Stimulated activated naive CD8-positive, alpha-beta T cell treated with anti-CD3 and anti-CD28 coated beads, Interleukin-15, amount 100 ng/mL, for 72 hours (primary cell): ENCODE measurements at places on chromosomes 11 and 22.
A peak's percentile ranks its signal among the peaks of the same experiment; 100 is the strongest.

DNA sequence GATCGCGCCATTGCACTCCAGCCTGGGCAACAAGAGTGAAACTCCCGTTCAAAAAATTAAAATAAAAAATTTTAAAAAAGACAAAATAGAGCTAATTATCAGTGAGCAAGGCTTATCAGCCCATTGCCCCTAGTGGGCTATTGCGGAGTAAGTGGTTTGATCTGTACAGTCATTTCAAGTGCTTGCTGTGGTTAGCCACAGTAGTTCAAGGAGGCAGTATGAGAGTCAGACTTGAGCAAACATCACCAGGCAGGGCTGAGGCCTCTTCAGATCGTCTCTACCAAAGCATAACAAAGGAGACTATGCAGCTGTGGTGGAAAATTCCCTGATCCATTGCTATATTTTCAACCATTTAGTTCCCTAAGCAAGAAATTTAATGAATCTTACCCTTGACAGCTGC is 4.3 kb upstream of the SBF2 start:
- peak; percentile 67 for DNase-seq

DNA sequence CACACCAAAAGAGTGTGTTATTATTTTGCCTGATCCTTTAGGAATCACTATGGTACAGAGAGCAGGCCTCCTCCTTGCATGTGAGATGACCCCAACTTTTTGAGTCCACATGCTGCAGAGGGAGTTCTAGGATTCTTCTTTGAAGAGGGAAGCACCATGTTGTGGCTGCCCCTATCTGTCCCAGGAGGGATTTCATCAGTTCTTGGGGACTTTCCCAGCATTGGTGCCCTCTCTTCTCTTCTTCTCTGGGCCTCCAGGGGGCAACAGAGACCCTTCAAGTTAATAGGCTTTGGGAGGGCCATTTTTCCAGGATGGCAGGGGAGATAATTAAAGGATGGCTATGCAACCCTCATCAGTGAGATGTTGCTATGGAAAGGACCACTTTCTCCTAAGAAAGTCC is 3.6 kb downstream of the MMP1 start:
- peak; percentile 43 for DNase-seq

DNA sequence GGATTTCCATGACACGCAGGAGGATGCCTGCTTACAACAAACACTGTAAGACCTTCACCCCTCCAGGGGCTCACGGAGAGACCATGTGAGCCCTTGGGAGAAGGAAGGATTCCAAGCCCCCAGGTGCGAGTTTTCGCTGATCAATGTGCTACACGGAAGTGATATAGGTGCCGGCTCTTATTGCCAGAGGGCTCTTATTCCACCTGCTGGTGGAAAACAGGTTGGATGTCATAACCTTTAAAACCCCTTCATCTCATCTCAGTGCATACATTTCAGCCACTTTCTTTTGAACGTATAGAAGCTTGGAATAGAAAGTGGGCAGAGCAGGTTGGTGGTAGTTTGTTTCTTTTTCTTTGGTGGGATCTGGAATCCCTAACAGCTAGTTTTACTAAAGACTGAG is 25.8 kb downstream of the LAYN start:
- no peak for DNase-seq

DNA sequence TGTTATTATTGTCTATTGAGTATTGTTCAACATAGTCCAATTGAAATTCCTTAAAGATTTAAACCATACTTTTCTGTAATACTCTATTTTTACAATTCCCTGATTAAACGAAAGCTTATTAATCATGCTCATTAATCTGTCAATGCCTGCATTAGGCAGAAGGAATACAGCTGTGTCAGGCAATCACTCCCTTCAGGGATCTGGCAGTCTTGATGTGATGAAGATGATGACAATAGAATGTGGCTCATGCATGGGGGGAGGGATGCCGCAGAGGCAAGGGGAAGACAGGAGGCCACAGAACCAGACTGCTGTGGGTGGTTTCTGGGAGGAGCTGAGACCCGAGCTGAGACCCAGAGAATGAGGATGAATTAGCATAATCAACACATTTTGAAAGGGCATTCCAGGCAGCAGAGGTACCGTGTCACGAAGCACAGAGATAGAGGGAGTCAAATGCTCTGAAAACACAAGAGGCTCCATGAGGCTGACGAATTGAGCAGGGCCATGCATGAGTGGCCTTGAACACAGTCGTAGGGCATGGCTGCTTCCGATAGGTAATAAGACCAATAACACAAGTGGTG is 1075.5 kb downstream of the OPCML start:
- no peak for DNase-seq

- no peak for DNase-seq
These were observed 697.1 kb upstream of the FAT3 start for GRCh38 chr11:91527380-91528030.

DNA sequence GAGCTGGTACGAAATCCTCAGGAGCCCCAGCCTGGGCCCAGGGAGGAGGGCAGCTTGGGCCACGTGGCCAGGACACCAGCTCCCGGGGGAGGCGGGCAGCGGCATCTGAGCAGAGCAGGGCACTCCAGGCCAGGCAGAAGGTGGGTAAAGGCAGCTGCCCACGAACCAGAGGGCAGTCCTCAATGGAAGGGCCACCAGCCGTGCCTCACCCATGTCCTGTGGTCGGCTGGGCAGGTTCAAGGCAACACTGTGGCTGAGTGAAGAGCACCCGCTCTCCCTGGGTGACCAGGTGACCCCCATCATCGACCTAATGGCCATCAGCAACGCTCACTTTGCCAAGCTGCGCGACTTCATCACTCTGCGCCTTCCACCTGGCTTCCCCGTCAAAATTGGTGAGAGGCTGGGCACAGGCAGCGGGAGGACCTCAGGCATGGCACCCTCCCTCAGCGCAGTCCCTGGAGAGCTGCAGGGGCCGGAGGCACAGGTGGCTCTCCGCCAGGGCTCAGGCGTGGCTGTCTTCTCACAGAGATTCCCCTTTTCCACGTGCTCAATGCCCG is 2.5 kb upstream of the SSH3 start:
- DNase-seq, result no peak

DNA sequence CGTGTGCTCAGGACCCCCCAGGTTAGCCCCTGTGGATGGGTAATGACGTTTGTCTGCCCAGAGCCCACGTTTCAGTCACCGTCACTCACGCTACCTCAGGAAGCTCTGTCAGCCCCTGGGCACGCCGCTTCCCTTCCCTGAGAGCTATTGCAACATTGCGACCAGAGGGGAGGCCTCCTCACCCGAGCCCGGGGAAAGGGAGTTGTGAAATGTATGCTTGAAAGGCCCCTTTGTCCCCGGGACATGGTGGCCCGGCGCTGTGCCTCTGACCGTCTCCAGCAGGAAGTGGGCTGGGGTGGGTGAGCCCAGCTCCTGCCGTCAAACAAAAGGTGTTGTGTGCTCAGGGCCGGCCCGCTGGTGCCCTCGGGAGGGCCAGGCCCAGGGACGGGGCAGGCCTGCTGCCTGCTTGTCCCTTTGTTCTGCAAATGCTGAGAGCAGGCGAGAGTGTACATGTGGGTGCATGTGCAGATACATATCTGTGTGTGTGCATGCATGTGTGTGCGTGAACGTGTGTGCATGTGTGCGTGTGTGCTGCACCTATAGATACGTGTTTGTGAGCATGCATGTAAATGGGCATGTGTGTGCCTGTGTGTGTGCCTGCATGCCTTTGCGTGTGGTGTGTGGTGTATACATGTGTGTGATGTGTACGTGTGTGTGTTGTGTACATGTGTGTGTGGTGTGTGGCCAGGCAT is 1125.0 kb downstream of the BRD1 start:
- no peak for DNase-seq

DNA sequence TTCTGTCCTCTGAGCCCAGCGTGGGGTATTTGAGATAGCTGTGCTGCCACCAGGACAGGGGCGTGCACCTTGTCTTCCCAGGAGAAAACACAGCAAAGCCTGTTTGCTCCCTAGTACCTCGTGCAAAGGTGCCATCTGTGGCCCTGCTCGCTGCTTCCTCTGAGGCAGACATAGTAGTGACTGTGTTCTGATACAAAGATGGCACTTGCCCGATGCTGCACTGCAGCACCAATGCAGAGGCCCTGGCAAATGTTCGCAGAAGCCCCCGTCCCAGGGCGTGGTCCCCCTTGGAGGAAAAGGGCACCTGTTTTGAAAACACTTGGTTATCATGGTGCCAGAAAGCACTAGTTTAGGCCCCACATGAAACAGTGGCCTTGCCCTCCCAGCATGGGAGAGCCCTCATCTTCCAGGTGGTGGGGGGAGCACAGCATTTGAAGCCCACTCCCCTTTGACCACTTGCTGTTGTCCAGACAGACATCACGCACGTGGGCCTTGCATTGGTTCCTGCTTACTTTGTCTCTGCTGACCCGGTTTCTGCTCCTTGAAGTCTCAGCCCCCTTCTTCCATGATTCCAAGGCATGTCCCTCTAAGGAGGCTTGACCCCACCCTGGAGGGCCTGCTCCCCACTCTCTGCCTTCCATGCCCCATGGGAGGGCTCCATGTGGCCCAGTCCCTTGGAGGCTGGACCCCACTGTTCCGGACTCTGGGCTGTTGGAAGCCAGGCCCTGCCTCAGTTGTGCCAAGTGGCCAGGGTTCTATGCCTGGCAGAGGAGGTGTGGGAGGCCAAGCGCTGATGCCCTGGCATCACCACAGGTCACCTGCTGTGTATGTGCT is 109.4 kb downstream of the KCNQ1OT1 start:
- no peak for DNase-seq

DNA sequence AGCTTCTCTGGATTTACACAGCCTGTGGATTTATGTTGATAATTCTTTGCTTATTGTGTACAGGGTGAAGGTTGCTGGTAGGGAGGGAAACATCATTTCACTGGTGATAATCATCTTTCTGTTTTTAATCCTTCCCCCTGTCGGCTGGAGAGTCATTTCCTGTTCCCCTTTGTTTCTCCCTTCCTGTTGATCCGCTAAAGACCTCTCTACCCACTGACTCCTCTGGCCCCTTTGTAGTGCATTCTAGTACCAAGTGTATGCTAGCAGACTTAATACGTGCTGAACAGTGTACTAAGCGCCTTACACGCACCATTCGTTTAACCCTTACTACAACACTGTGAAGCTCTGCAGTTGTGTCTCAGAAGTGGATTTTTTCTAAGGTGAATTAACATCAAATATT is 19.0 kb upstream of the OR9Q1 start:
- no peak for DNase-seq

DNA sequence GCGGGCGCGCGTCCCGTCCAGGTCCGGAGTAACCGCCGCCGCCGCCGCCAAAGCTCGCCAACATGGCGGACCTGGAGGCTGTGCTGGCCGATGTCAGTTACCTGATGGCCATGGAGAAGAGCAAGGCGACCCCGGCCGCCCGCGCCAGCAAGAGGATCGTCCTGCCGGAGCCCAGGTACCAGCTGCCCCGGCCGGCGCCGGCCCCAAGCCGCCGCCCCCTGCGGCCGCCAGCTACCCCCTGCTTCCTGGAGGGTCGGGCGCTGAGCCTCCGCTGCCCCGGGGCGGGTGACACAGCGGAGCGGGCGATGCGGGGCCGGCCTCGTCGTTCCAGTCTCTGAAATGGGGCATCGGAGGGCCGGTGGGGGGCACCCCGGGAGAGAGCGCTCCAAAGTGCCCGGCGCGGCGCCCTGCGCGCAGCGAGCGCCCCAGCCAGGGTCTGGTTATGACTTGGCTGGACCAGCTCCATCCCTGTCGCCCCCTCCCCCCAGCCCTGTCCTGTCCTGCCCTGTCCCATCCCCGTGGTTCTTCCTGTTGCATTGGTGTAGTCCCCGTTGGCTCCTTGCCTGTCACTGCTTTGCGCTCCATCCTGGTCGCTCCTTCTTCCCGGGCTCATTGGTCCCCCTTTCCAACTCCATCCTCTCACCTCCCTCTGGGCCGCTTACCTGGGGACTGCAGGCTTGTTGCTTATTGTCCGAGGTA is 653 bp downstream of the GRK3 start:
- DNase-seq, result peak; percentile 42

DNA sequence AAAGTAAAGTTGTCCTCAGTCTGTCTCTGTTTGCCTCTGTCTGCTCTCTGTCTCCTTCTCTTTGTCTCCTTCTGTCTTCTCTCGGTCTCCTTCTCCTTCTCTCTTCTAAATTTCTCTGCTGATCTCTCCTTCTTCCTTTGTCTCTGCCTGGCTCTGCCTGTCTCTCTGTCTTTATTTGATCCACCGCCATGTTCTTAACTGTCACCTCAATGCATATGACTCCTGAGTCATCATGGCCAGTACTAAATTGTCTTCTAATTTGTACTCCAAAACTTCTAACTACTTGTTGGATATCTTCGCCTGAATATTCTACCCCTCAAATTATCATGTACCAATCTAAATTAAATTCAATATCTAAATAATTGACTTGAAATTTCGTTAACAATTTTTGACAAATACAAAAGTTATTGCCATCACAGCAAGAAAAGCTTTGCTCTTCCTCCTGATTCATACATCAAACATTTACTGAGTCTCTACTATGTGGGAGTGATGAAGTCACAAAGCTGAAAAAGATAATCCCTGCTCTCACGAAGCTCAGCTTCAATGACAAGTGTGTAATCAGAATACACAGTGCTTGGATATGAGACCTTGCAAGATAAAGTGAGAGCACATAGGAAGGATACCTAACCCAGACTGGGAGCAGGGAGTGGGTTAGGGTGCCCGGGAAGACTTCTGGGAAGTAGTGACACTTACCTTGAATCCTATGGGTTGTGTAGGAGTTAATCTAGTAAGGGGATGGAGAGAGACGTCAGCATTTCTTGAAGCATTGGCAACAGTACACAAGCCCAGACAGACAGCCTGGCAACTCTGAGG is 193.0 kb downstream of the MAML2 start:
- DNase-seq, result no peak

DNA sequence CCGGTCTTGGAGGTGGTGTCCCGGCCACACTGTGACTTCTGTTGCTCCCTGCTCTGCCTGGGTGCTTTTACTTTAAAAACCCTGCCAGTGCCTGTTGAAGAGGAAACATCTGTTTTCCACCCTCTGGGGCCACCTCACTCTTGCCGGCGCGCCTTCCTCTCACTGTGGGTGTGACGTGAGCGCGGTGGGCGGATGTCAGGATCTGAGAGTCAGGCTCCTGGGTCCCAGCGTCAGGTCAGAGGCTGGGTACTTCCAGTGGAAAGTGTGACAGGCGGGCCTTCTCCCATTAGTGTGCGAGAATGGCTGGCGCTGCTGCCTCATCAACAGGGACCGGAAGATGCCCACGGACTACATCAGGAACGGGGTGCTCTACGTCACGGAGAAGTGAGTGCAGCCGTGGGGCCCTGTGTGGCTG is 54.2 kb downstream of the GRAMD4 start:
- peak; percentile 78 for DNase-seq

GRCh38 chr11:613369-613968 is 2.3 kb downstream of the IRF7 start:
- DNase-seq, result peak; percentile 71

DNA sequence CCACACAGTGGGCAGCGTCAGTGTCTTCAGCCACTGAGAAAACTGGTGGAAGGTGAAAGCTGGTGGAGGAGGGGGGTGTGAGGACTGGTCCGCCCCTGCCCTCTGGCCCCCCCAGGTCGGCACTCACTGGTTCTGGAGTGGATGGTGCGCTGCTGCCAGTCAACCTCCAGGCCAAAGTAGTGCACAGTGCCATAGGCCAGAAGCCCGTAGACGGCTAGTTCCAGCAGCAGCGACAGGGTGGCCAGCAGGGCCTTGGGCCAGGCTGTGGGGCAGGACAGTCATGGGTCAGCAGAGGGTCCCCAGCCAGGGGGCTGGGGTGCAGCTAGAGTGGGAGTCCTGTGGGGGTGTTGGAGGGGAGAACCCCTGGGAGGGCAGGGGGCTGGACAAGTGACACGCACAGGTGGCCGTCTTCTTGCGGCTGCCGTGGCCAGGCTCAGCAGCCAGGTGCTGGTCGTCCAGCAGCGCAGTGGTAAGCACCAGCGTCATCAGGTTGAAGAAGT is 2.2 kb downstream of the LMF2 start:
- no peak for DNase-seq

GRCh38 chr22:17369439-17370025 is at the start of gene CECR2:
Gene CECR2 (plus strand): TSS chr22:17369460. CDS start chr22:17369784, 324 bp downstream.
- DNase-seq, result peak; percentile 31
